ENCODE measurements at places on chromosomes 3 and 15.

- DNase-seq: no peak
Measured at GRCh38 chr15:55372701-55373440, 35.3 kb downstream of the CCPG1 start.

- DNase-seq: no peak
Measured at GRCh38 chr3:43180027-43180426, 74.1 kb upstream of the POMGNT2 start.

DNA sequence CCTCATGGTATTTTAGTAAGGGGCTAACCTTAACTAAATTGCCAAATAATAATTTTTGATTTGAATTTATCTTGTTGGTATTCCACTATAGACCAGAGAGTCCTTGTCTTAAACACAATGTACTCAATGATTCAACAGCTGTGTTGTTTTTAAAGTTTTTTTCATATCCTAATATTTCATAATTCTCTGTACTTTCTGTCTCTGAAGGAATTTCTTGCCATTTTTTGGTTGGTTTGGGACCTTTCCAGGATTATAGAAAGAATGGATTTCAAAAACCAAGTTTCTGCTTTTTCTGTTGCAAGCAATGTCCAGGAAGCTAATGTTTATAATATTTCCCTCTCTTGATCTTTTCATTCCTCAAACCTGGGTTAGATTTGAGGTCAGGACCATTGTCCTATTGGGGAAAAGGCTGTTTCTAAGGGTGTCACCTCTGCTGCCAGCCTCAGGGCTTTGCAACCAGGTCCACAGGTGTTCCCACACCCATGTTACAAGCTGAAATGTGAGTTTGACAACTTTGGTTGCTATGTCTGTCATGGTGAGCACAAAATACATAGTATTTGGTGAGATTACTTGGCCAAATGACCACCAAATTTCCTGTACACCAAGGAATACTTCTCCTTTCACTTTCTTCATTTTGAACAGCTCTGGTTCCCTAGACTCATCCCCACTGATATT is 363.7 kb upstream of the RGMA start:
- no peak for DNase-seq

DNA sequence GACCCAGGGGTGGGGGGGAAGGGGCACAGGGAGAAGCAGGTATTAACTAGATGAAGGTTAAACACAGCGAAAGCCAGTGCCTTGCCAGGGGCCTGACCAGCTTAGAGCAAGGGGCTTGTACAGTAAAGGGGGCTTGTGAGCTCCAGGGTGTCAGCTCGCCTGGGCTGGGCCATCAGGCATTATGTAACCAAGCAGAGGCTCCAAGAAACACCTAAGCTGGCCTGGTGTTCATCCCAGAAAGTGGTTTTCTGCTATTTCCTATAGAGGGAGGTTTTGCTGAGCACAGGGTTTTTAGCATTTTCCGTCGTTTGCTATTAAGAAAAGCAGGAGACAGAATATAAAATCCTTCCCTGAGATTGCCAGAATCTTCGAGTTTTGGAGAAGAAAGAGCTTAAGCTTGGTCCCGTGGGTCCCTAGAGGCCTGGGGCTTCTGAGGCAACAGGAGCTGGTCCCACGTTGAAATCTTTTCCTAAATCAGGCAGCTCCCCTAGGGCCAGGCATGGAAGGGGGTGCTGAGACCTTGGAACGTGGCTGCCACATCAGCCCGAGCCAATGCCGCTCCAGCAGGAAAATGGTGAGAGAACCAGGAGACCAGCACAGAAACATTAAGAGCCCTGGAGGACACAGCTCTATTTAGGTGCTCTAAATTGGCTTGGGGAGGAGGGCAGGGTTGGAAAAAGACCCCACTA is 71.4 kb downstream of the ISG20 start:
- no peak for DNase-seq

DNA sequence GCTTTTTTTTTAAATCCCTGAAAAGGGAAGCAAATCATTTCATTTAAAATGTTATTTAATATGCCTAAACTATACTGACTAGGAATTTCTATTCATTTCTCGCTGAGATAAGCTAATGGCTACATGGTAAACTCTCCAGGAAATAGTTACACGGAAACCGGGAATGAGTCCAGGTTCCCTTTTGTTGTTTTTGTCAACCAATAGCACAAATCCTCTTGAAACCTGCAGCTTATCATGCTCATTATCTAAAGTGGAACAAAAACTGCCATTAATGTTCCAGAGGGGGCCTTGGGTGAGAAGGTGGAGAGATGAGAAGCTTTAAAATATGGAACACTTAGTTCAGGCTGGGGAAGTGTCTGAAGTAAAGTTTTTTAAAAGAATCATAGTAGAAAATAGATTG is 113.5 kb upstream of the ALCAM start:
- no peak for DNase-seq
